ENCODE measurements at places on chromosomes 12 and 14.

DNA sequence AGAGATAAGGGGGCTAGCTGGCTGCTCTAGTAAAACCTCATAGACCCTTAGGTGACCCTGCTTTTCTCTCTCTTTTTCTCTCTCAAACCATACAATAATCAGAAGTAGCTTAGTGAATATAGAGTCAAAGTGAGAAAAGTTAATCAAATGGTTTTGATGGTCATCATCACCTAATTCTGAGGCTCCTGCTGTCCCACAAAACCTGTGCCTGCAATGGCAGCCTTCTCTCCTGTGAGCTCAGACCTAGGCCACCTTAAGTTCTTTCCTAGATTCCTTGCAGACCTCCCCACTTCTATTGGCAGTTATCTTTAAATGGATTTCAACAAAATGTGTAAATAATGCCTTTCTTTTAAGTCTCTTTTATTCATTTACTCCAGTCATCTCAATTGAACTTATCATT lies 1.5 kb upstream of the RPAP3 start:
- DNase-seq: no peak

GRCh38 chr12:20210621-20211215 lies 157.6 kb upstream of the PDE3A start:
- DNase-seq: no peak

DNA sequence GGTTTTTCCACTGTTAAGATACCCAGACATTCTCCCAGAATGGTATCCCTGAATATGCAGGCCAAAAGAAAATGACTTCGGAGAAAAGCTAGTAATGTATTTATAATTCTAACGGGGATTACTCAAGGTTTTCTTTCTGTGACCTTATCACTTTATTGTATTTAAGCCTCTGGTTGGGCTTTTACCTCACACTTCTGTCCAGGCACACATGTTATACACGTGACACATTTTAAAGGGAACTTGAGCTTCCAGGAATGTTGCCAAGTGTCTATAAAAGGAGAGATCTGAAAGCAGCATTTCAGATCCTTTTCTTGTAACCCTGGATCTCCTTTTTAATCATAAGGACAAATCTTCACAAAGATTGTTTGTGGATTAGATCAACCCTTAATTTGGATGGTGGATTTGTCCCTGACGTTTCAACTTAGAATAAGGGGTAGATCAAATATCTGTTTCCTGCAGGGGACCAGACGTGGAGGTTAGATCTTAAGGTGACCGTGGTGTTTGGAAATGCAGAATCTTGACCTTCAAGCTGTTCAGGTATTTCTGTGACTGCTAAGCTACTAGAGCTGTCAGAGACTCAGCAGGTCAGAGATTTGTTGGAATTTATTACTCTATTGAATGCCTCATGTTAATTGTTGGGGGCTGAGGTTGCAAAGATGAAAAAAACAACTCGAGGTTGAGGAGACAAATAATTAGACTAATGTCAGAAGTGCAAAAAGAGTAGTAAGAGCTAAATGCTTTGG lies 1.5 kb downstream of the CIPC start:
- no peak for DNase-seq

DNA sequence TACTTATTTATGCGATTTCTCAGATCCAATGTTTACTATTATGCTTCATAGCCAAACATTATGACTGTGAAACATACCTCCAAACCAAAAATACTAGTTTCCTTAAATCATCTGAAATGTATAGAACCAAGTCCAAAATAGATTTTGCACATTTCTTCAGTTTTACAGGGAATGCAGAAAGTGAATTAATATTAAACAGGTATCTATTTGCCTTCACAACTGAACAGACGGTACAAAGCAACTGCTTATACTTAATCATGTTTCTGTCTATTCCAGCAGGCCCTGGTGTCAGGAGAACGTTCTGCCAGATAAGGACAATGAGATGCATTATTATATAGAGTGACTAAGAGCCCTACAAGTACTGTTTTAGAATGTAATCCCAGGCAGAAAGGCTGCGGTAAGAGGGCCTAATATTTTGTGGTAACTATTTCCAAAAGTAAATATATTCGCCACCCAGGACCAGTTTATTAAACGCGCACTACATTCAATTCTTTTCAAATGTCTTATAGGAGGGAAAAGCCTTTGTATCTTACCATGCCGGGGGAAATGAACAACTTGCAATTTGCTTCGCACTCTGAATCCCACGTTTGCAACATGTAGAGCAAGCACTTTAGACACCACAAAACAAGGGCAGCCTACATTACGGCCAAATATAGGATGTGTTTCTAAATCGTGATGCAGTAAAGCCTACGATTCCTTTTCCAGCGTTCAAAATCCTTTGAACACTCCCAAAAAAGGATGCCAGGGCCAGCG lies 1.5 kb downstream of the CORO1C start:
- DNase-seq: no peak

DNA sequence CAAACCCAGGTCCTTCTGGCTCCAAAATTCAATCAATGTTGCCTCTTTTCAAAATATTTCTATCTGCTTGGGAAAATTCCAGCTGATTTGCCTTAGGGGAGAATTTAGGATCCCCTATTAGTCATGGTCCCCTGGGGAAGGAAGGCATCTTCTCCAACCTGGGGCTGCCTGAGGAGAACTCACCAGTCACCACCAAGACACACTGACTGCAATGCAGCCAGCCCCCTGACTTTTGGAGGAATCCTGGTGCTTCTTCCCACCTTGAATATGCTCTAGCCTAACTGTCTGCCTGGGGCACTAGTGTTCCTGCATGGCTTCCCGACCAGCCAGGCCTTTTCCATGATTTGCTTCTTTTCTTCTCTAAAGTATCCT lies 71.8 kb upstream of the BCL2L14 start:
- no peak for DNase-seq

- no peak for DNase-seq
Measured at GRCh38 chr14:99208318-99208717, 63.7 kb downstream of the BCL11B start.

- DNase-seq: no peak
Measured at GRCh38 chr12:70646850-70647249, 9.6 kb upstream of the PTPRB start.

DNA sequence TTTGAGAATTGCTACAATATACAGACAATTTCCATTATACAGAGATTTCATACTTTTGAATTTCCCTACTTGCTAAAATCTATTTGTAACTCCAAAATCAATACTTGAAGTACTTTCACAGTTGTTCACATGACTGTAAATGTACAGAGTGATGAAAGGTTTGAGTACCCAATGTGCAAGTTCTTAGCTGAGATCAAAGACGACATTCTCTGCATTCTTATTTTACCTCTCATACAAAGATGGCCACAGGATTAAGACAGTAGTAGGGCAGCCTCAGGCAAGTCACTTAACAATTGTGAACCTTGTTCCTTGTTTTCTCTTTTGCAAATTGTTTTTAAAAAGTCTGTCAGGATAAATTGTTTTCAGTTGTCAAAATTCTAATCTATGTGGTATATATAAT lies 255.9 kb upstream of the KITLG start:
- DNase-seq: no peak

DNA sequence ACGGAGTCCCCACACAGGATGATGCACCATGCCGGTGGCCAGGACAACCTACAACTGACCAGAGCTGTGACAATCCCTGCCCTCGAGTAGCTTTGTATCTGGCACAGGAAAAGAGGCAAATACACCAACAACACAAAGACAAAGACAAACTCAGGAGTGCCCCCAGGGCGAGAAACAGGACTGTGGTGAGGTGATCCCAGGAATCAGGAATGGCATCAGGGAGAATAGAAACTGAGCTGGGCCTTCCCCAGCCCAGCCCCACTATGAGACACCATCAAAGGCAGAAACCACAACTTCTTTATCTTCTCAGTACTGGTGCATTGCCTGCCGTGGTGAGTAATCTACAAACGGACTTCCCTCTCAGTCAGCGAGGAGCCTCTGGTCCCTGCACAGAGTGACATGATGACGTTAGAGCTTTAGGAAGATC lies 157.7 kb downstream of the TTC7B start:
- DNase-seq: peak; percentile 6

DNA sequence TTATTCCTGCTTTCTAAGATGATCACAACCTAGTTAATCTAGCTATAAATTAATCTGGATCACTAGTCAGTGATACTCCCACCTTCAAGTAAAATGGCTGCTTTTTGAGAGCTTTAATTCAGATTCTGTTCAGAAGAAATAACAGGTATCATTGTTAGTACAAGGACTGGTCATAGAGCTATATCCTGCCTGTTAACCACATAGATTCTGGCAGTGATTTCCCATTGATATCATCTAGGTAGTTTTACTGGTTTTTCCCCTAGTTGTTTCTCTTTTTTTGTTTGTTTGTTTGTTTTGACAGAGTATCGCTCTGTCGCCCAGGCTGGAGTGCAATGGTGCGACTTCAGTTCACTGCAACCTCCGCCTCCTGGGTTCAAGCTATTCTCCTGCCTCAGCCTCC lies 39.0 kb upstream of the HIF1A start:
- no peak for DNase-seq

GRCh38 chr14:22174412-22175277 lies 414.4 kb downstream of the DAD1 start:
- DNase-seq: no peak

DNA sequence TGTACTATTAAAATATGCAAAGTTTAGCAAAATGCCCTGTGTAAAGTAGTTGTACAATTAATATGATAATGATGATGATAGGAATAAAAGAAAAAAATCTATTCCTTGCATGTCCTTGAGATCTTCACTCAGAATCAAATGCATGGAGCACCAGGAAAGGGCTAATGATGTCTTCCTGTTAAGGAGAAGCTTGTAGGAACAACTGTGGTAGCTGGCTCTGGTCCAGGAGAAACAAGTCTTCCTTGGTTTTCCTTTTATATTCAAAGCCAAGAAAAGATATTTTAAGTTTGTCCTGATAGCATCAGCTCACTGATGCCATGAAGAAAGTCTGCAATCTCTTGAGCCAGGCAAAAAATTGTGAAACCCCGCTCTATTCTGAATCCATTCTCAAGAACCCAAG lies 138.9 kb downstream of the PIK3C2G start:
- DNase-seq: no peak

GRCh38 chr14:73393375-73393774 lies 65.0 kb downstream of the NUMB start:
- DNase-seq: no peak

GRCh38 chr12:54197431-54197909 lies 8.7 kb upstream of the SMUG1 start:
- no peak for DNase-seq

GRCh38 chr12:48016373-48017020 lies 12.2 kb upstream of the COL2A1 start:
- DNase-seq: no peak

GRCh38 chr14:71399057-71399487 lies 491.8 kb downstream of the PCNX1 start:
- peak; percentile 78 for DNase-seq

DNA sequence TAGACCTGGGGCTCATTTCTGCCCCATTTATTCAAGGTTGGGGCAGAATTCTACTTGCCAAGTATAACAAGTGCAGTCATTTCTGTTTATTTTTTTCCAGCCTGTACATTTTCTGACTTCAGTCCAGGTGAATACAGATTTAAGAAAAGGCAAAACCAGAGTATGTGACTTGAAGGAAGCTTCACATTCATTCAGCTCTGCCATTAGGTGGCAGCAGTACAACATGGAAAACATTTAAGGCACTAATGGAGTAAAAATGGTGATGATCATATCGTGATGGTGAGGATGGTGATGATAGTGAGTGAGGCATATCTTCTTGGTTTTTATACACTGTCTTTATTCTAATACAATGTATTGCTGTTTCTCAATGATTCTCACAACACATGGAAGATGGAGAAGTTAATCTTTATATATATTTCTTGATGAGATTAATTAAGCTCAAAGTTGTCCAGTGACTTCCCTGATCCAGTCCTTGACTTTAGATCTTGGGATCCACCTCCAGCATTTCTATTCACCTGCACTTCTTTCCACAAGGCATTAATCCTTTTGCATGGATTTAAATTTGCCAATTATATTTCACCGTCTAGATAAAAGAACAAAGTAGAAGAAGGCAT lies 176.7 kb upstream of the SEL1L start:
- no peak for DNase-seq

DNA sequence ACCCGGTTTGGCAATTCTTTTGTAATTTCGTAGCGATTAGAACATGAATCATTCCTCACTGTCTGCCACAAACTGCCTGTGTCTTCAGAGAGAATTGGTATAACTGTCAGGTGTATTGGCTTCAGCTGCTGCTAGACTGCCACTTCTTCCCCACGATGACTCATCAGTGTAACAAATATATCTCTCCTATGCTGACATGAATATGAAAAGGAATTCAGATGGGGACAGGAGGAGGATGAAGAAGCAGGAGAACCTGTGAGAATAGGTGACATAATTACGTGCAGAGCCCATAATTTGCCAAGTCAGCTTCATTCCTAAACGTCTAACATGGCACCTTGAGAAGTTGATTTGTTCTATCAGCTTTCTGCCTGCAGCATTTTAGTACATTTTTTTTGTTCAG lies 64.9 kb downstream of the FRMD6 start:
- no peak for DNase-seq

GRCh38 chr12:48993787-48994186 lies 5.4 kb downstream of the DDN start:
- no peak for DNase-seq

DNA sequence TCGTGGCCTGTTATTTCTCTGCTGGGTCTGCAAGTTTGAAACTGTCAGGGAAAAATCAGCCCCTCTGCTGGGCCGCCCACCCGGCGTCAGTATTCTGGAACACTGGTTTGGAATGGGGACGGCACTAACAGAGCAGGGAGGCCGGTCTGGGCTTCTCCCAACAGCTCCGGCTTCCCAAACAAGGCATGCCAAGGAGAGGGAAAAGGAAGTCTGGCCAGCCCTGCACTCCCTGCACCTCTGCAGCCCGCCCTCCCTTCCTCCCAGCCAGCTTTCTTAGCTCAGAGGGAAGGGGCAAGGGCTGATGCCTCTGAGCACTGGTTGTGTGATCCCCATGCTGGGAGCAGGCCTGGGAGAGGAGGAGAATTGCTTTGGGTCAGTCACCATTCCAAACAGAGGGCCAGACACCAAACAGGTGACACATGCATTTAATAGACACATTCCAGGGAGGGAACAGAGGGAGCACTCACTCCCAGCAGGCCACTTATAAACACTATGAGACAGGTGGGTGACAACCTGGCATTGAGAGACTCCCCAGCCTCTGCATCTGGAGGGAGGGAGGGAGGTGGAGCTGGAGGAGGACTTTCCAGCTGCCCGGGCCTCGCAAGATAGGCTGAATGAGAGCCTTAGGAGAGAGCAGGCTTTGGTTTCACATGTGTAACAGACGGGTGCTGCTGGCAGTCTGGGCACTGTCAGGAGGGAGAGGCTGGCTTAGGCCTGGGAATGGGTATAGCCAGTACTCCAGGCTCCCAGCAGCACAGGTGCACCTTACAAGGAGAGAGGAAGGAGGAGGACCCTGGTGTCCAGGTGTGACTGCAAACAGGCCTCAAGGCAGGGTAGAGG lies 10.3 kb downstream of the KRT75 start:
- no peak for DNase-seq

- peak; percentile 14 for DNase-seq
Measured at GRCh38 chr14:101844751-101845150, 83.2 kb downstream of the PPP2R5C start.

Measured in CD4-positive, alpha-beta T cell treated with Interferon alpha-2 for 1 hour (primary cell).